ENCODE measurements at places on chromosomes 1 and 21. TPM values are rescaled to one million over a fixed set of nuclear protein-coding genes. Genes with fewer than 3 reads are reported as not detected.

LYPD8 gene
- total RNA-seq: not detected

OR2T29 gene
- not detected for total RNA-seq

LDLRAD1 gene
- not detected for total RNA-seq

STUM gene
- total RNA-seq: not detected

EEIG2 gene
- total RNA-seq: 27.2 TPM

Data from fibroblast of lung (primary cell).